ENCODE measurements at places on chromosomes 4 and X. TPM values are rescaled to one million over a fixed set of nuclear protein-coding genes. Genes with fewer than 3 reads are reported as not detected.

- no peak overlapping the region for H3K27ac ChIP-seq
- no peak for DNase-seq
- H3K4me1 ChIP-seq: no peaks in the 10 kb centered on the region
- no peaks in the 10 kb centered on the region for H3K36me3 ChIP-seq
- H3K27me3 ChIP-seq: no peaks in the 10 kb centered on the region
Observed at GRCh38 chr4:27763830-27764525, 903.3 kb downstream of the STIM2 start.

GRCh38 chr4:76535603-76536372, 100.8 kb downstream of the SHROOM3 start:
- no peak for DNase-seq
- no peak overlapping the region for H3K4me3 ChIP-seq
- no peak overlapping the region for H3K27ac ChIP-seq
- H3K36me3 ChIP-seq: no peaks in the 10 kb centered on the region

GRCh38 chrX:47158131-47158530, 13.1 kb downstream of the RBM10 start:
- DNase-seq: no peak
- H3K4me1 ChIP-seq: peaks cover 2% of the 10 kb centered on the region

DNA sequence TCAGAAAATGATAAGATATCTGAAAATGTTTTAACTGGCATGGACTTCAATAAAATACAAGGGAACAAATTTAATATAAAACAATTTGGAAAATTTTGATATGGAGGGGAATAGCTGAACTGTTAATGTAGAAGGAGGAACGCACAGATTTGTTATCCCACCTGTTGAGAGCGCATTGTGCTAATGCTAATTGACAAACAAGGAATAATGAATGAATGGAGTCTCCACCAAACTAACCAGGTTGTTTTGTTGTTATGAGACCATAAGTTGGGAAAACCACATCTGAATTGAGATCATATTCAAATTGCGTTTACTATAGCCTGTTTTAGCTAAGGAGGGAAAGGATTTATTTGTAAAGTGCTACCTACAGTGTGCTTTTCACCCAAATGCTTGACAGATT, 195.6 kb downstream of the ADGRL3 start:
- no peak overlapping the region for H3K4me3 ChIP-seq
- H3K27me3 ChIP-seq: no peaks in the 10 kb centered on the region
- DNase-seq: no peak
- H3K4me1 ChIP-seq: no peaks in the 10 kb centered on the region

GRCh38 chrX:23883737-23884354, 23.9 kb downstream of the APOO start:
- H3K27me3 ChIP-seq: no peaks in the 10 kb centered on the region
- H3K4me1 ChIP-seq: peaks cover 15% of the 10 kb centered on the region
- H3K4me3 ChIP-seq: no peak overlapping the region
- peaks cover 2% of the 10 kb centered on the region for H3K36me3 ChIP-seq

DNA sequence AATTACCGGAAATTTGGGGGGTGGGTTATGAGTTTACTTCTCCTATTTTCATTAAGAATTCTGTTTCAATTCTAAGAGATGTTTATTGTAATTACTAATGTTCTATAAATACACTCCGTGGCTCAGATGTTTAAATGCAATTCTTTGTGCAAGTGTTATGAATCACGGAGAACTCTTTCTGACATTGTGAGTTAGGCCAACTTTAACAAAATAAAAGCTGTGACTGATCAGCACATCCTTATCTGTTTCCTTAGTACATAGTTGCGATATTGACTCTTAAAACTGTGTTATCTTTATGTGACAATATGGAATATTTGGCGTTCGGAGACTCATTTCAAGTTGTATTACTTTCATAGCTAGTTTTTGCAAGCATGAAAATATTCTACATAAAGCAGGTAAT, 902 bp downstream of the KLHL4 start:
- H3K36me3 ChIP-seq: no peaks in the 10 kb centered on the region
- no peak overlapping the region for H3K4me3 ChIP-seq
- H3K4me1 ChIP-seq: no peaks in the 10 kb centered on the region
- DNase-seq: no peak

DNA sequence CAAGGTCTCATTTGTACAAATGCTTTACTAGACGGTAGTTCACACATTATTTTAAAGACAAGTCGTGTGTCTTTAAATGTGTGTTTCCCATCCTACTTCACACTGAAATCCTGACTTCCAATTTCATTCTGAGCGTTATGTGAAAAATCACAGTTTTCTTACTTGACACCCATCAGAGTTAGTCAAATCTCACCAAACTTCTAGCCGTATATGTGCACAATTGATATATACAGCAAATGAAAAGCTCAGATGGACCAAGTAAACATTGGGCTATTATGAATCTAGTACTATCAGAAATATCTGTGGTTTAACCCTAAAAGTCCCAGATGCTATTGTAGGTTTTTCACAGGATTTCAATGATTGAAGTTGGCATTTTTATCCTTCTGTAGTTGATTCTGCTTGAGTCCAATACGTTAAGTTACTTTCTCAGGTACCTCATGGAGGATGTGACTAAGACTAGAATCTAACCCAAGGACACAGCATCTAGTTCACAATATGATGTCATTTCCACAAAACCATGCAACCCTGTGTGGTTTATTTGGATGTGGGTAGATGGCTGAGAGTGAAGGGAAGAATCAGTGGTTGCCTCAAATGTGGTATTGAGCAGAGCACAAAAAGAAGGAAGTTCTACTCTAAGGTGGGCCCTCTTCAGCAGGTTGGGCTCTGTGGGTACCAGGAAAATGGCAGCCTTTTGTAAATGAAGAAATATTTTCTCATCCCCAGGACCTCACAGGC, 22.1 kb upstream of the TRIM60 start:
- H3K36me3 ChIP-seq: no peaks in the 10 kb centered on the region
- H3K4me1 ChIP-seq: peaks cover 11% of the 10 kb centered on the region
- peaks cover 21% of the 10 kb centered on the region for H3K27me3 ChIP-seq
- no peak overlapping the region for H3K4me3 ChIP-seq

DNA sequence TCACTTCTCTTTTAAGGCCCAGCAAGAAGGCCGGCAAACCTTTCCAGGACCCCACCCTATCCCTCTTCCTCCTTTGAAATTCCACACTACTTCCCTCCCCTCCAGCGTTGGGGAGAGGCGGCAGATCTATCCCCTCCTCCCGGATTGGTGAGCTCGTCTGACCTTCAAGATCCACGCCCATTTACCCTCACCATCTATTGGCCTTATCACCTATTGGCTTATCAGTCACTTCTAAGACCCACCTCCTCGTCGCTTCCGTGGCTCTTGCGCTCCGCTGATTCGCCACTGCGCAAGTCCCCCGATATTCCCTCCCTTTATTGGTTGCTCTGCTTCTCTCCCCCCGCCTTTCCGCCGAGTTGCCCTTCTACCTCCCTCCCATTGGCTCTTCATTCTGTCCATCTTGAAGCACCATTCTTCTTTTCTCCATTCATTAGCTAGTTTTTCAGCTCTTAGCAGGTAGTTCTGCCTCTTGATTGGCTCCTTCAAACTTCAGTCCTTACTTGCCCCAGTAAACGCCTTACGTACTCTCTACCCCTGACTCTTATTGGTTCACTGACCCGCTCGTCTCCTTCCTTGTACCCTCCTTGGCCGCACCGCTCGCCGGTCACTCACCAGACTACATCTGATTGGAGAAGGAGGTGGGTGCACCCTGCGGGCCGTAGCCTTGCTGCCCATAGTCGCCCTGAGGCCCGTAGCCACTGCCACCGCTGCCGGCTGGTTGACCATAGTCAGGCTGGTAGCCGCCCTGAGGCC, 4.8 kb upstream of the PRICKLE3 start:
- peaks cover 23% of the 10 kb centered on the region for H3K4me1 ChIP-seq
- H3K27me3 ChIP-seq: no peaks in the 10 kb centered on the region
- H3K4me3 ChIP-seq: peak overlapping the region; percentile 96
- peaks cover 2% of the 10 kb centered on the region for H3K36me3 ChIP-seq

GRCh38 chr4:183248201-183248600, 71.9 kb downstream of the CLDN22 start:
- DNase-seq: no peak
- no peaks in the 10 kb centered on the region for H3K36me3 ChIP-seq
- H3K4me3 ChIP-seq: no peak overlapping the region
- H3K27ac ChIP-seq: no peak overlapping the region

- no peak overlapping the region for H3K4me3 ChIP-seq
- no peaks in the 10 kb centered on the region for H3K36me3 ChIP-seq
- DNase-seq: peak; percentile 55
- H3K27me3 ChIP-seq: no peaks in the 10 kb centered on the region
Observed at GRCh38 chrX:39815631-39816030, 282.1 kb downstream of the BCOR start.

GRCh38 chr4:179095585-179096221, 1653.5 kb upstream of the AGA start:
- H3K4me3 ChIP-seq: no peak overlapping the region
- no peak overlapping the region for H3K27ac ChIP-seq
- DNase-seq: no peak
- H3K4me1 ChIP-seq: no peaks in the 10 kb centered on the region
- no peaks in the 10 kb centered on the region for H3K27me3 ChIP-seq
- H3K36me3 ChIP-seq: no peaks in the 10 kb centered on the region

DNA sequence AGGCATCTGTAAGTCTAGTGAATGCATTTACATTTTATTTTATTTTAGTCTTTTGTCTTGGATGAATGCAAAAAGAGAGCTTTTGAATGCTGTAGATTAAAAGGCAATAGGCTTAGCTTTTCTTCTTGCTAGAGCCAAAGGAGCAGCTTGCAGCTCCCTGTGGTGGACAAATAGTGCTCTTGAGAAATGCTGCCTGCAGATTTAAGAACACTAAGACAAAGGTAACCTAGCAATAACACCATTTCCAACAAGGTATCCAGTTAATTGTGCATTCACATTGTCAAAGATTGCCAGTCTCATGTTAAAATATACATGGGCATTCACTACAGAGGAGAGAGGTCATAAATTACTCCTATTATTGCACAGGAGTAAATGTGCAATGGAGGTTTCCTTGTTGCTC, 859.2 kb upstream of the PRKX start:
- no peaks in the 10 kb centered on the region for H3K36me3 ChIP-seq
- no peak for DNase-seq
- H3K27ac ChIP-seq: no peak overlapping the region
- H3K4me3 ChIP-seq: no peak overlapping the region
- H3K27me3 ChIP-seq: no peaks in the 10 kb centered on the region

- peaks cover 6% of the 10 kb centered on the region for H3K4me1 ChIP-seq
- H3K4me3 ChIP-seq: no peak overlapping the region
- peaks cover 2% of the 10 kb centered on the region for H3K27me3 ChIP-seq
- DNase-seq: no peak
Observed at GRCh38 chr4:98150092-98150761, 7.0 kb upstream of the STPG2 start.

DNA sequence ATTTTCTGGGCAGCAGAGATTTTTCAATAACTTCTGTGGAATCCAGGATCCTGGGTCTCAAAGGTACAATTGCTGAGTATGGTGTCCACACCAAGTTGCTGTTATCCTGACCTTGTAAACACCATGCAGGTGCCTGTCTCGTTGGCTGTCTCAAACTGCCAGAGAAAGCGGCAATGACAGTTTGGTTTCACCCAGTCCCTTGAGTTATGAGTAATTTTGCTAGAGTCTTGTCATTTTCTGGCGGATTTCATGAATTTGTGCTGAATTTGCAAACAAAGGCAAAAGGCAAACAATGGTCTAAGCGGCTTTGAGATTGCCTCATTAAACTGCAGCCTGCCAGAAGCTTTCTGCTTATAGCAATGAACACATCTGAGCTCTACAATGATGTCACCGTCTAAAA, 847.9 kb downstream of the RAB28 start:
- peaks cover 8% of the 10 kb centered on the region for H3K27me3 ChIP-seq
- no peaks in the 10 kb centered on the region for H3K4me1 ChIP-seq
- H3K36me3 ChIP-seq: no peaks in the 10 kb centered on the region
- no peak overlapping the region for H3K27ac ChIP-seq
- no peak for DNase-seq

- no peak overlapping the region for H3K4me3 ChIP-seq
- H3K27me3 ChIP-seq: no peaks in the 10 kb centered on the region
- H3K4me1 ChIP-seq: no peaks in the 10 kb centered on the region
- no peak for DNase-seq
- H3K36me3 ChIP-seq: no peaks in the 10 kb centered on the region
Observed at GRCh38 chr4:20017070-20017776, 234.5 kb upstream of the SLIT2 start.

DNA sequence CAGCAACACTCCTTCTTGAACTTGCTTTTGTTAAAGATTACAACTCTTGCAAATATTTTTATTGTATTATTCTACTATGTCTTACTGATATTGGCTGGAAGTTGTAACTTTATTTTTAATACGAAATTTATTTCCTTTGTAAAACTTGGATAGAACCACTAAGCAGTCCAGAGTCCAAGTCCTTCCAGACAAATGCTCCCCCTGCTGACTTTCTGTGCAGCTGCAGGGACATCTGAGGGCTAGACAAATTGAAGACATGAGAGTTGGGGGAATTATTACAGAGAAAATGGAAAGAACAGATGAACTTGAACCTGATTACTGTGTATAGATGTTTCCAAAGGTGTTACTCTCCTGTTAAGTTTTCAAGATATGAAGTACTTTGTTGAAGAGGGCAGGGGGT, 238.8 kb downstream of the GRIA3 start:
- H3K4me1 ChIP-seq: no peaks in the 10 kb centered on the region
- no peak overlapping the region for H3K4me3 ChIP-seq
- H3K36me3 ChIP-seq: no peaks in the 10 kb centered on the region
- DNase-seq: no peak

The FRMPD4 gene
- total RNA-seq: not detected

The NDNF gene
- 0.16 TPM for total RNA-seq

The TSC22D3 gene
- 23.3 TPM for total RNA-seq

The SHROOM3 gene
- 0.04 TPM for total RNA-seq

The TMEM144 gene
- 0.32 TPM for total RNA-seq

The TENM3 gene
- total RNA-seq: not detected

The BST1 gene
- total RNA-seq: 0.47 TPM

The IGSF1 gene
- total RNA-seq: not detected

The SMIM43 gene
- total RNA-seq: not detected
